ENCODE measurements at places on chromosomes 16 and 17.
A peak's percentile ranks its signal among the peaks of the same experiment; 100 is the strongest.

GRCh38 chr17:80649672-80650330 lies 105.2 kb downstream of the RPTOR start:
- peaks cover 29% of the 10 kb centered on the region for H3K4me1 ChIP-seq
- H3K27ac ChIP-seq = peak overlapping the region; percentile 68
- no peaks in the 10 kb centered on the region for H3K36me3 ChIP-seq
- H3K4me3 ChIP-seq = no peak overlapping the region

- H3K36me3 ChIP-seq = no peaks in the 10 kb centered on the region
- DNase-seq = no peak
- H3K27me3 ChIP-seq = peaks cover 9% of the 10 kb centered on the region
- H3K4me1 ChIP-seq = peaks cover 12% of the 10 kb centered on the region
- H3K27ac ChIP-seq = no peak overlapping the region
Measured at GRCh38 chr17:82287868-82288801, 14.6 kb upstream of the CSNK1D start.

GRCh38 chr17:45676695-45677094 lies 107.4 kb upstream of the CRHR1 start:
- H3K36me3 ChIP-seq = peaks cover 4% of the 10 kb centered on the region
- H3K27me3 ChIP-seq = no peaks in the 10 kb centered on the region
- no peak overlapping the region for H3K27ac ChIP-seq
- no peaks in the 10 kb centered on the region for H3K4me1 ChIP-seq

DNA sequence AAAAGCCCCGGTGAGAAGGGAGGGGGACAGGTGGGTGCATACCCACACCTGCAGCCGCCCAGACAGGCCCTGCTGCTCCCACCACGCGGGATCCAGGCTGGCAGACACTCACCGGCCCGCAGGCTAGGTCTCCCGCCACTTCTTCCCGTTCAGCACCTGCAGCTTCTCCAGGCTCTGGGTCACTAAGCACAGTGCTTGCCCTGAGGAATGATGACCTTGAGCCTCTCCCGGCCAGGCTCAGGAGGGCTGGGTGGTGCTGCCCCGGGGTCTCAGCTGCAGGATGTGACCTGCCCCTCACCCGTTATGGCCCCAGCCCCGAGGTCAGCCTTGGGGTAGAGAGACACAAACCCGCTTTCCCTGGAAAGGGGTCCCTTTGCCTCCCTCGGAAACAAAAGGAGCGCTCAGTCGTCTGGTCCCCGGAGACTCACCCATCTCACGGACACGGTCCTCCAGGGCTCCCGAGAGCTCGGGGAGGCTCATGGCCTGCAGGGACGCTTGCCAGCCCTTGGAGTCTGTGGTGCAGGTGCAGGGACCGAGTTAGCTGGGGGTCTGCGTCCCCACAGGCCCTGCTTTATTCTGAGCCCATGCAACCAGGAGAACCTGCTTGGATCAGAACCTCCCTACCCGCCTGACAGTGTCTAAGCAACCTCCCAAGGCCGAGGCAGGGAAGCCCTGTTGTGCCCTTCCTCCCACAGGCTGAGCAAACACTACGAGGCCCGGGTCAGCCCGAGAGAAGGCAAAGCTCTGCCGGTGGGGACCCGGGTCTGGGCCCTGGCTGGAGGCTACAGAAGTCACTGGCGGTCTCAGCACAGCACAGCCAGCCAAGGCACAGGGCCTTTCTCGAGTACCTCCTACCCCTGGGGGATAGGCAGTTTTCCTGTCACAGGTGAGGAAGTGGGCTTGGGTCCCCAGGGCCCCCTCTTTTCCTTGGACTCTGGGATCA lies 3.8 kb downstream of the NUDT16L1 start:
- H3K27me3 ChIP-seq = peaks cover 7% of the 10 kb centered on the region
- no peak overlapping the region for H3K27ac ChIP-seq
- DNase-seq = no peak
- no peak overlapping the region for H3K4me3 ChIP-seq
- H3K4me1 ChIP-seq = peaks cover 9% of the 10 kb centered on the region
- peaks cover 6% of the 10 kb centered on the region for H3K36me3 ChIP-seq

DNA sequence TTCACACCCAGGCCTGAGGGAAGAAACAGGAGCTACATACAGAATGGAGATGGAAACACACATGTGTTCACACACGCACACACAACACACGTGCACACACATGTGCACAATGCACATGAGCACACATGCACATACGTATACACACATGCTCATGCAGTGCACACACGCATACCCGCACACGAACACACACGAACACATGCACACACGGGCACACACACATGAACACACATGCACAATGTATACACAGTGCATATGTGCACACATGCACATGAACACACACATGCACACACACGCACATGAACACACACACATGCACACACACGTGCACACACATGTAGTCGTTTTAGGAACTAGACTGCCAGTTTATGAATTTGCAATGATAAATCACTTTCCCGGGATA lies 49.3 kb upstream of the CDR2 start:
- H3K4me1 ChIP-seq = peaks cover 2% of the 10 kb centered on the region
- H3K27ac ChIP-seq = no peak overlapping the region
- H3K4me3 ChIP-seq = no peak overlapping the region
- DNase-seq = no peak
- H3K27me3 ChIP-seq = peaks cover 1% of the 10 kb centered on the region
- H3K36me3 ChIP-seq = peaks cover 12% of the 10 kb centered on the region

DNA sequence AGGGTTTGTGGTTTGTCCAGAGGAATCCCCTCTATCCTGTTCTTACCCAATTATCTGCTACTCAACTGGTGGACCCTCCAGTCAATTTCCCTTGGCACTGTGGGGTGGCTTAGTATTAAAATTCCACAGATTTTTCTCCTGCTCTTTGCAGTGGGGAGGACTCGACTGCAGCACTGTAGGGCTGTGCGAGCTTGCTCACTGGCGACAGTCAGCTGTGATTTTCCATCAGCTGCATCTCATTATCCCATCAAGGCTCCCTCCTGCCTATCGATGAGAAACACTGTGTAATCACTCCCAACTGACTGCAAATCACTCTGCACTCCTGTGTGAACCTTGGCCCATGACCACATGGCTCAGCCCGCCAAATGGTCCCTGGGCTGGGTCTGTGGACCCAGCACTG lies 90.5 kb upstream of the MAF start:
- H3K4me3 ChIP-seq = no peak overlapping the region
- peaks cover 13% of the 10 kb centered on the region for H3K27me3 ChIP-seq
- DNase-seq = no peak
- H3K36me3 ChIP-seq = peaks cover 11% of the 10 kb centered on the region
- H3K4me1 ChIP-seq = no peaks in the 10 kb centered on the region

DNA sequence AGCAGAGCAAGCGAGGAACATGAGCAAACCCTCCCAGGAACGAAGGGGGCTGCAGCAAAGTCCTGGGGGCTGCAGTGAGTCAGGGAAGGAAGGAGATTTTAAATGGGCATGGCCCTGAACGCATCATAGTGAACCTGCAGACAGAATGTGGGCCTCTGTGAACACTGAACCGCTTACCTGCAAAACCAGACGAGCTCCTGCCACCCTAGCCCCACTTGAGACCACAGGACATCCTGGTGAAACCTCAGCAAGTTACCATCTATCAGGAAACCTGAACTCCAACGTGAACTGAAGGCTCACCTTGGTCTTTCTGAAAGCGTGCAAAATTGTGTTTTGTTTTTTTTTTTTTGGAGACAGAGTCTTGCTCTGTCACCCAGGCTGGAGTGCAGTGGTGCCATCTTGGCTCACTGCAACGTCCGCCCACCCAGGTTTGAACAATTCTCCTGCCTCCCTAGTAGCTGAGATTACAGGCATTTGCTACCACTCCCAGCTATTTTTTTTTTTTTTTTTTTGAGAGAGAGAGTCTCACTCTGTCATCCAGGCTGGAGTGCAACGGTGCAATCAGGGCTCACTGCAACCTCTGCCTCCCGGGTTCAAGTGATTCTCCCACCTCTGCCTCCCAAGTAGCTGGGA lies 30.8 kb downstream of the FANCA start:
- H3K4me3 ChIP-seq = peak overlapping the region; percentile 30
- peak overlapping the region; percentile 50 for H3K27ac ChIP-seq
- no peaks in the 10 kb centered on the region for H3K27me3 ChIP-seq
- H3K4me1 ChIP-seq = peaks cover 32% of the 10 kb centered on the region
- DNase-seq = peak; percentile 35

GRCh38 chr17:38572669-38573365 lies 32.9 kb downstream of the SRCIN1 start:
- H3K27me3 ChIP-seq = peaks cover 28% of the 10 kb centered on the region
- H3K4me3 ChIP-seq = peak overlapping the region; percentile 71
- no peaks in the 10 kb centered on the region for H3K36me3 ChIP-seq
- no peak overlapping the region for H3K27ac ChIP-seq
- no peaks in the 10 kb centered on the region for H3K4me1 ChIP-seq

DNA sequence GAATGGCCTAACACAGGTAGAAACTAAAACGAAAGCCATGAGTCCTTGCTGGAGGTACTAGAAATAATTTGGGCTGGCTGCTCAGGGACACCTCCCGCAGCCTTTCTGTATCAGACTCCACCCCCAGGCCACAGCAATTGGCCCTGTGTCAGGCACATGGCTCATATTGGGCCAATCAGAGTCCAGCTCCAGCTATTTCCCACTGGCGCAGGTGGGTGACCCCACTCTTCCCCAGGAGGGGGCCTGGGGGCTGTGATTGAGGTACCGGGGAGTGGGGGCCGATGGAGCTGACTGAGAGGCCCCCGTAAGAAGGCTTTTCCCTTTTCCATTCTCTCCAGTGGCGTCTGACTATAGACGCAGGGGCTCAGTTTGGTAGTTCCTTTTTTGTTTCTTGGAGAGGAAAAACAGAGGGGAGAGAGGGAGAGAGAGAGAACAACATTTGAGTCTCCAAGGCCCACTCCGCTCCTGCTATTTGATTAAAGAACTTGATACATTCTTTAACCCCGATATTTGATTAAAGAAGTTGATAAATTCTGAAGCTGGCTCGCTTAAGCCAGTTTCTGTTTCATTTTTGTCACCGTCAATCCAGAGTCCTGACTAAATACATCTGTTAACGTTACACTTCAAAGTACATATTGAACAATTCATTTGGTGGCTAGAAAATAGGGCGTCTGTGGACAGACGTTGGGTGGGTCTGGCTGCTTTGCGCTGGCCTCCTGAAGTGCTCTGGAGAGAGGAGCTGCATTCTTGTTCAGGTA lies 26.3 kb downstream of the FOXL1 start:
- peak overlapping the region; percentile 83 for H3K4me3 ChIP-seq
- peak; percentile 60 for DNase-seq
- H3K4me1 ChIP-seq = peaks cover 13% of the 10 kb centered on the region
- H3K27me3 ChIP-seq = peaks cover 2% of the 10 kb centered on the region
- H3K27ac ChIP-seq = peak overlapping the region; percentile 79

DNA sequence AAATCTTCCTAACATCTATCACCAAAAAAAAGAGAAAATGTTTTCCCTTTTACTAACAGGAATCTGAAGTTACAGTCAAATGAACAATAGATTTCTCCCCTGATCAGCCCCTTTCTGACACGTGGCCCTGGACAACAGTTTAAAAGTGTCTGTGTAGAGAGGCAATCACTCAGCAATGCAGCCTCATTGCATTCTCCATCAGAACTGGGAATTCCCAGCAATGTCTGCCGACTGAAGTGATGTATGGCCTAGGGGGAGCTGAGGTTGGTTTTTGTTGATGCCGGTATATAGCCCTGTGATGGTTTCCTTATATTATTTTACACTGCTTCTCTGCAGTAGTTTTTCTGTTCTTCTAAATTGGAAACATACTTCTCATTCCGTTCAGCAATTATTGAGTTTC lies 904.3 kb upstream of the CDH8 start:
- no peaks in the 10 kb centered on the region for H3K27me3 ChIP-seq
- no peak for DNase-seq
- H3K36me3 ChIP-seq = no peaks in the 10 kb centered on the region

DNA sequence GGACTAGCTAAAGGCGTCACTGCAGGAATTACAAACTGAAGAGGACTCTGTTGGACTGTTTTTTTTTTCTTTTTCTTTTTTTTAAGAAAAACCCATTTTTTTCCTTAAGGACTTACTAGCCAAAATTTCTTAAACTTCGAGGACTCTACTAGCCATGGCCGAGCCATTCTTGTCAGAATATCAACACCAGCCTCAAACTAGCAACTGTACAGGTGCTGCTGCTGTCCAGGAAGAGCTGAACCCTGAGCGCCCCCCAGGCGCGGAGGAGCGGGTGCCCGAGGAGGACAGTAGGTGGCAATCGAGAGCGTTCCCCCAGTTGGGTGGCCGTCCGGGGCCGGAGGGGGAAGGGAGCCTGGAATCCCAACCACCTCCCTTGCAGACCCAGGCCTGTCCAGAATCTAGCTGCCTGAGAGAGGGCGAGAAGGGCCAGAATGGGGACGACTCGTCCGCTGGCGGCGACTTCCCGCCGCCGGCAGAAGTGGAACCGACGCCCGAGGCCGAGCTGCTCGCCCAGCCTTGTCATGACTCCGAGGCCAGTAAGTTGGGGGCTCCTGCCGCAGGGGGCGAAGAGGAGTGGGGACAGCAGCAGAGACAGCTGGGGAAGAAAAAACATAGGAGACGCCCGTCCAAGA lies 878 bp downstream of the HEXIM1 start:
- peak overlapping the region; percentile 100 for H3K27ac ChIP-seq
- H3K4me1 ChIP-seq = peaks cover 67% of the 10 kb centered on the region
- peak overlapping the region; percentile 98 for H3K4me3 ChIP-seq
- DNase-seq = peak; percentile 73
- H3K36me3 ChIP-seq = no peaks in the 10 kb centered on the region

GRCh38 chr16:49519741-49520140 lies 146.1 kb downstream of the C16orf78 start:
- no peak for DNase-seq
- H3K4me3 ChIP-seq = no peak overlapping the region
- no peaks in the 10 kb centered on the region for H3K36me3 ChIP-seq
- no peaks in the 10 kb centered on the region for H3K27me3 ChIP-seq
- no peaks in the 10 kb centered on the region for H3K4me1 ChIP-seq

DNA sequence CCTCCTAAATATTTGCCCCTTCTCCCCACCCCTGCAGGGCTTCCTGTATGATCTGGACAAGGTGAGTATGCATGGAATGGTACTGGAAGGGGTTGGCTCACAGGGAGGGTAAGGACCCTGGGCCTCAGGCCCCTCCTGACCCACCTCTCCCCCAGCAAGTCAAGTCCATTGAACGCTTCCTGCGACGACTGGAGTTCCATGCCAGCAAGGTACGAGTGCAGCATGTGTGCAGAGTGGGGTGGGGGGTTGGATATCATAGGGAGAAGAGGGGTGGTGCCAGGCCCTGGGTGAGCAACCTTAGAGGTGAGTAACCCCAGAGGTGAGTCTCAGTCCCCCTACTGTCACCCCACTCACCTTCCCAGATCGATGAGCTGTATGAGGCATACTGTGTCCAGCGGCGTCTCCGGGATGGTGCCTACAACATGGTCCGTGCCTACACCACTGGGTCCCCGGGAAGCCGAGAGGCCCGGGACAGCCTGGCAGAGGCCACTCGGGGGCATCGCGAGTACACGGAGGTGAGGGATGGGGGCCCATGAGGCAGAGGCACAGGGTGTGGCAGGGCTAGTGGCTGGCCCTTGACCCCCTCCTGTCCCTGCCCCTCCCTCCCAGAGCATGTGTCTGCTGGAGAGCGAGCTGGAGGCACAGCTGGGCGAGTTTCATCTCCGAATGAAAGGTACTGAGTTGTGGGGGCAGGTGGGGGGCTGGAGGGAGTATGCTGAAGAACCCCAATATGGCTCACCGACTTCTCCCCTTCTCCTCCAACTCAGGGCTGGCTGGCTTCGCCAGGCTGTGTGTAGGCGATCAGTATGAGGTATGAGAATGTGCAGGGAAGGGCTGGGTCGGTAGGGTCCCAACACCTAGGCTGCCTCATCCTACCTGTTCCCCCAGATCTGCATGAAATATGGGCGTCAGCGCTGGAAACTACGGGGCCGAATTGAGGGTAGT lies 11.3 kb downstream of the RIPOR1 start:
- DNase-seq = no peak
- H3K36me3 ChIP-seq = peaks cover 5% of the 10 kb centered on the region
- H3K27me3 ChIP-seq = peaks cover 10% of the 10 kb centered on the region
- peaks cover 43% of the 10 kb centered on the region for H3K4me1 ChIP-seq
- H3K27ac ChIP-seq = peak overlapping the region; percentile 87

GRCh38 chr16:49116873-49117272 lies 164.8 kb downstream of the CBLN1 start:
- H3K4me1 ChIP-seq = no peaks in the 10 kb centered on the region
- H3K27me3 ChIP-seq = no peaks in the 10 kb centered on the region
- H3K4me3 ChIP-seq = no peak overlapping the region
- H3K36me3 ChIP-seq = no peaks in the 10 kb centered on the region

Measured in immature natural killer cell (primary cell).